ENCODE measurements at places on chromosomes 13 and 19.

- no peak for DNase-seq
Observed at GRCh38 chr13:82739881-82740280, 1142.4 kb downstream of the SLITRK1 start.

GRCh38 chr19:10640361-10640760, 13.8 kb upstream of the ILF3 start:
- no peak for DNase-seq

DNA sequence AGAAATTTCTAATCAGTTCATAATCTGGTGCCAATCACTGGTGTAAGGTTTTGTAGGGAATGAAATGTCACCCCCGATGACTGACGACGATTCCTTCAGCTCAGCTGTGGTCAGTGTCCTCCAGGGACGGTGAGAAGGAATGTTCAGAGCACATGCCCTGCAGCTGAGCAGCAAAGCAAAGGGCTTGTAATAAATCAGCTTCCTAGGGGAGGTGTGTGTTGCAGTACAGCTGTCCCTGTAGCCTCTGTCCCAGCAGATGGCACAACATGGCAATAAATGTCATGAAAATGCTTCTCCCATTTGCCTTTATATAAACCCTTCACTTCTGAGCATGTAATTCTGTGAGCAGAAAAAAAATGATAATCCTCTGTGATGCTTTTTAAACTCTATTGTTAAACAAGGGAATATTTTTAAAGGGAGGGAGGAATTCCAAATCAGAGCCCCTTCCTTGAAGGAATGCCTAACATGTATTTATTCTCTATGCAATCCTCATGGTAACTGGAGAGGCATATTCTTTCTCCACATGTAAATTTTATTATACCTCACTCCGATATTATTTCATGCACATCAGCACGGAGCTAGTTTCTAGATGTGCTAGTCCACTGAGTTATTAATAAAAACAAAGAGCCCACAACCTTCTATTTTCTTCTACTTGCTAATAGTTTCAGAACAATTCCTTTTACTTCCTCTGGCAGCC, 102.5 kb downstream of the FAM216B start:
- DNase-seq, result peak; percentile 68

DNA sequence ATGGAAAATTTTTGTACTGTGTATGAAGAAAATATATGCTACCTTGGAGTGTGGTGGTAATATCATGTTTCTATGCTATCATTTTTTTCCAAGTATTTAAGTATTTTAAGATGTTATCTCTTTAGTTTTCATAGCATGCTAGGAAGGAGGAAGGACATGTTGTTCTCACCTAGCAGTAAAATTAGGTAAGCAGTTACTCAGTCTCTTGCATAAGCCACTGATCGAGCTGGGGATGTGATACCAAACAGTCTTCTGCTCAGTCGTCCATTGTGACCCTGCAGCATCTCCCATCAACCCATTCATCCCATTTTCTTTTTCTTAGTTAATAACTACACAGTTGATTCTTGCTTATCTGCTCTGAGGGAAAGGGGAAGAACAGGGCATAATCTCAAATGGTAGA, 130.6 kb downstream of the KLF5 start:
- DNase-seq, result no peak

DNA sequence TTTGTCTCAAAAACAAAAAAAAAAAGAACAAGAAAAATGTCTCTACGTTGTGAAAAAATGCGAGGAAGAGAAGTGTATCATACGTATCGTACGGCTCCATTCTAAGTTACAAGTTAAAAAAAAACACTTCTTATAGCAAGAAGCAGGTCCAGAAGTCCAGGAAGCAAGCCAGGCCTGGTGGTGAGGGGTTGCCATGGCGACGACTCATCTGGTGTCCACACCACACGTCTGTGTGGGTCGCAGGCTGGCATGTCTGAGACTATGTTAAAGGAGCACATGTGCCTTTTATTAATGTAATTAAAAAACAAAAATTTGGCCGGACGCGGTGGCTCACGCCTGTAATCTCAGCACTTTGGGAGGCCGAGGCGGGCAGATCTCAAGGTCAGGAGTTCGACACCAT, 5.9 kb downstream of the MED16 start:
- DNase-seq, result peak; percentile 46

DNA sequence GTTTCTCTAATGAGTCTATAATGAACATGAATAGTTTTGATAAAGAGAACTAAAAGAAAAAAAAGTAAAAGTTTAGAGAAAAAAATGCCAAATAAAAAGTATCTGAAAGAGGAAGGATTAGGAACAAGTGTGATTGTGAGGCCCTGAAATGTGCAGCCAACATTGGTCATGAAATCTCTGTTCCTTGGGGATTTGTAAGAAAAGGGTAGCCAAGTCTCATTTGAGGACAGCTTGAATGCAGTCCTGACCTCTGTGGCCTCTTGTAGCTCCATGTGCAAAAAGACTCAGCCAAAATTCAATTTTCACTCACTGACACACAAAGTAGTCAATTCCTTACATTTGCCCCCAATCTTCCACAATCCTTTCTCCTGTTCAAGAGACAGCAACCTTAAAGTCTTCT, 167.9 kb downstream of the KLF12 start:
- no peak for DNase-seq

DNA sequence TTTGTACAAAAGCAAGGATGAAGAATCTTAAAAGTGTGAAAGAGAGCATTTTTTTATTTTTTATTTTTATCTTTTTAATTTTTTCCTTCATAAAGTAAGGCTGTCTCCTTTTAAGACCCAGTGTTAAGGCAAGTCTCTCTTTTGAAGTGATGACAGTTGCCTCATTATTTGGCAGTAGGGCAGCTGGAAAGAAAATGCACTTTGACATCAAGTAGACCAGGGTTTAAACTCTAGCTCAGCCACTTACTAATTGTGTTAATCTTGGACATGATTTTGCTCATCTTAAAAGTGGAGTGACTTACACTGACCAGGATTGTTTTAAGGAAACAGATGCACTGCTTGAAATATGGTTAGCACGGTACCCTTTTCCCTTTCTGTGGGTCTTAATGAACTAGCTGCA, 18.5 kb downstream of the GPALPP1 start:
- no peak for DNase-seq

- DNase-seq, result no peak
Observed at GRCh38 chr13:114002009-114002544, 28.2 kb upstream of the C13orf46 start.

GRCh38 chr19:17522988-17523872, 11.8 kb downstream of the PGLS start:
- no peak for DNase-seq

DNA sequence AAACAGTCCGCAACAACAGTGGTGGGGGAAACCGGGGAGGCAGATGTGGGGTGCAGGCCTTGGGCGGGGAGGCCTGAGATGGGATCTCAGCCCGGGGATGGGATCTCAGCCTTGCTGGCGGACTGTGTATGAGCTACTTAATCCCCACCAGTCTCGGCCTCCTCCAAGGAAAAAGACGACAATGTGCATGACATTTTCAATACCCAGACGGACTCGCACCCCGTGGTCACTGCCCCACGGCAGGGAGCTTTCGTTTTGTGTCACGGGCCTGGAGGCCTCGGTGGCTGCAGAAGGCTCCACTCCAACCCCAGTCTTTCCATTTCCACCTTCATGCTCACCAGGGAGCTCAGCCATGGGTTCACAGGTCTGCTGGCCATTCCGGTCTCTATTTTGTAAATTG, 25.5 kb downstream of the GRTP1 start:
- no peak for DNase-seq

- DNase-seq, result no peak
Observed at GRCh38 chr19:4310247-4311121, 6.1 kb downstream of the FSD1 start.

DNA sequence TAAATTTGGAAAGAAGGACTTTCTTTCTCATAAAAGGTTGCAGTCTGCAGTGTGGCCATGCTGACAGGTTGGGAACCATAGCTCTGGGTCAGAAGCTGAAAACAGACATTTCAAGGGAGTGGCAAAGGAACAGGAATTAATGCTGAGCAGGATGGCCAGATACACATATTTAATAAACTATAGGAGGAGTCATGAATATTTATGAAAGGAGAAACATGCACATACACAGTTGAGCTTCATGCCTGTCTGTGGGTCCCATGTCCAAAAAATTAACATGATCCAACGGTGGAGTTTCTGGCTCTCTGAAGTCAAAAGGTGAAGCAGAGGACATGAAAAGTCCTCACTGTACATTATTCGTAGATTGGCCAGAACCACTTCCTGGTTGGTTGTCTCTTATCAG, 2556.0 kb downstream of the PCDH9 start:
- DNase-seq, result no peak

GRCh38 chr13:93169980-93170379, 56.6 kb upstream of the GPC6 start:
- DNase-seq, result peak; percentile 99

DNA sequence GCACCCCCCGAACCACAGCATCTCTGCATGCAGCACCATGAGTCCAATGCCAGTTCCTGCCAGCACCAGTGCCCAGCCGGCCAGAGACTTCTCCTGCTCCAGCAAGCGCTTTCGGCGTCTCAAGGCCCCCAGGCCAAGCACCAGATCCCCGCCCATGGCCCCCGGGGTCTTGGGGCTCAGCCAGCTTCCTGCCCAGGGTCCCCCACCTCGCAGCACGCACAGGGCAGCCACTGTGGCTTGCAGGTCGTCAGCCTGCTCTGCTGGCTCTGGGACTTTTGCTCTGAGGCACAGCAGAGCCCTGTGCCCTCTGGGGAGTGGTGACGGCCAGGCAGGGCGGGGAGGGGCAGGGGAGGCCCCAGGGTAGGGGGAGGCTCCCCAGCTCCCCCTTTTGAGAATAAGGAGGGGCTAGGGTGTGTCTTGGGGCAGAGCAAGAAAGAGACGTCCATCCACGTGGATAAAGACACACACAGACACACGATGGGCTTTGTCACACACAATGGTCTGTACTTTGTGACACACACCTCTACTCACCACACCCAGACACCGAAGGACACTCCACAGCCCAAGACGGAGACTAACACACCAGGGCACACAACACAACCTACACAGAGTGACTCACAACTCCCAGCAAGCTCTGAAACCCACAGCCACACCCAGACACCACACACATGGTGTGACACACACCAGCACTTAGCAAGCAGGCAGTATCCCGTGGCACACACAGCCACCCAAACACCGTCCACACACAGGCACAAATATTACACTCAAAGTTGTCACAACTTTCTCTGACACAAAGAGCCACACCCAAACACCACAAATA, at the start of gene KCNN4:
KCNN4 (minus strand) TSS at position 268 of the 820 bp plus-strand sequence; CDS start at position 156, 112 bp downstream.
- DNase-seq, result peak; percentile 73

- DNase-seq, result peak; percentile 14
Observed at GRCh38 chr19:5397804-5398692, 57.2 kb upstream of the ZNRF4 start.

- DNase-seq, result no peak
Observed at GRCh38 chr19:13579388-13580060, 73.2 kb upstream of the CACNA1A start.
